ENCODE measurements at places on chromosomes 1 and 21.

- DNase-seq, result no peak
Observed at GRCh38 chr1:212152308-212152693, 116.8 kb downstream of the DTL start.

DNA sequence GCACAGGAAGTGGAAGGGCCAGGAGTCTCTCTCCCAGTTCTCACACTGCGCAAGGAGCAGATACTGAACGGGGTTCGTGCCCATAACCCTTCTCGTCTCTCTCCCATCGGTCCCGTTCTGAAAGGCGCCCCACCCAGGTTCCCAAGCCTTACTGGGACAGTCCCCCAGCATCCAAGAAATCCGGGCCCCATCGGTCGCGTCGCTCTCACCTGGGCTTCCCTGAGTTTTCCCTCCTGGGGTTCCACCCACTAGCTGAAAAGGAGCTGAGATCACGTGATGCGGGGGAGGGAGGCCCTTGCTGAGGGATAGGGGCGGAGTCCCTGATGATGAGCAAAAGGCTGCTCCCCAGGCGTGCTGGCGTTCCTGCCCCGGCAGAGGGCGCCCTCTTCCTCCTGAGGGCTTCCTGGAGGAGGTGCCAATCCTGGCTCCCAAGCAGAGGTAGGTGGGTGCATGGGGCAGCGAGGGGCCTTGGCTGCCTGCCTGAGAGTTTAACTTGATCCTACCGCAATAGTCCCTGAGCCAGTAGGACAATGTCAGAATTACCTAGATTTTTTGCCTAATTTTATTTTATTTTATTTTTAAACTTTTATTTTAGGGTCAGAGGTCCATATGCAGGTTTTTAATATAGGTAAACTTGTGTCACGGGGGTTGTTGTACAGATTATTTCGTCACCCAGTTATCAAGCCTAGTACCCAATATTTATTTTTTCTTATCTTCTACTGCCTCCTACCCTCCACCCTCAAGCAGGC lies at the start of gene SPOCD1:
SPOCD1 (minus strand) TSS at position 271 of the 749 bp plus-strand sequence. CDS start 689 bp downstream, outside the sequence.
- DNase-seq, result peak; percentile 83

- DNase-seq, result no peak
Observed at GRCh38 chr1:59680044-59680443, 134.7 kb upstream of the HOOK1 start.

DNA sequence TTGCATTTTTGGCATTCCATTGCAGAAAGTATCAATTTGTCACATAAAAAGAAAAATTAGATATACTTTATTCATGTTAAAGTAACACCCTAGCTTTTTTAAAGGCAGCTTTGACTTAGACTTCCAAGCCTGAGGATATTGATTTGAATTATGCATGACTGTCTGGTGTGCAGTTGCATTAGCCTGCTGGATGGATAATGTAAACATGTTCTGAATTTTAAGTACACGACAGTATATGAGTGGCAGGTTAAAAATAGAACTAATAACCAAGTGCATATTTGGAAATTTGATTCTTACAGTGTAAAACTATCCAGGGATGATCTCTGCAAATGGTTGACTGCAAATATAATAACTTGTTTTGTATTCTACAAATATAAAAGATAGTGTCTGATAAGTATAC lies 124.0 kb downstream of the SYT14 start:
- DNase-seq, result no peak

GRCh38 chr1:151246786-151247185 lies 7.7 kb upstream of the PSMD4 start:
- peak; percentile 10 for DNase-seq

GRCh38 chr1:12629985-12630760 lies 12.2 kb upstream of the DHRS3 start:
- DNase-seq, result no peak

DNA sequence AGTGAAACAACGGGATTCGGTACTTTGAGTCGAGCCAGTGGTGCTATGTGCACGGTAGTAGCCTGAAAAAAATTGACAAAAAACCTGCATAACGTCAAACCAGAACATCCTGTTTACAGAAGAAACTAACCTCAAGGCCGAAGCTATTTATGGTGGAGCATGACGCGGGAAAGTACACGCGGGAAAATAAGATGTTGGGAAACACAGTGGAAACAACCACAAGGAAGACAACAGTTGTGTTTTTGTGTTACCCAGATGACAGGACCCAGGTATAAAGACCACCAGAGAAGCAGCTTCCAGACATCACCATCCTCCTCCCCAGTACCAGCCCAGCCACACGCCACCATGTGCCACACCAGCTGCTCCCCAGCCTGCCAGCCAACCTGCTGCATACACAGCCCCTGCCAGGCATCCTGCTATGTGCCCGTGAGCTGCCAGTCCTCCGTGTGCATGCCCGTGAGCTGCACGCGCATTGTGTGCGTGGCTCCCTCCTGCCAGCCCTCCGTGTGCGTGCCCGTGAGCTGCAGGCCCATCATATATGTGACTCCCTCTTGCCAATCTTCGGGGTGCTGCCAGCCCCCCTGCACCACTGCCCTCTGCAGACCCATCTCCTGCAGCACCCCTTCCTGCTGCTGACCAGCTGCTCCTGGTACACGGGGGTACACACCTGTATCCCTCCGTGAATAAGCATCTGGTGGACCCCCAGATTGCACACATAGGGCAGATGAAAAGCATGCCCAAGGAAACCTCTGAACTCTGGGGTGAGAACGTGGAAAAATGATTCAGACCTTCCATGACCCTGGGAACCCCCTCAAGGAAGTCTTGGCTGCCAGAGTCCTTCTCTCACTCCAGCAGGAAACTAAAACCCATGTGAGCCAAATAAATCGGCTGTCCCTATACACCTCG lies at the start of gene KRTAP12-3:
KRTAP12-3 (plus strand) TSS at position 298 of the 906 bp plus-strand sequence; CDS start at position 346, 48 bp downstream.
- DNase-seq, result no peak

DNA sequence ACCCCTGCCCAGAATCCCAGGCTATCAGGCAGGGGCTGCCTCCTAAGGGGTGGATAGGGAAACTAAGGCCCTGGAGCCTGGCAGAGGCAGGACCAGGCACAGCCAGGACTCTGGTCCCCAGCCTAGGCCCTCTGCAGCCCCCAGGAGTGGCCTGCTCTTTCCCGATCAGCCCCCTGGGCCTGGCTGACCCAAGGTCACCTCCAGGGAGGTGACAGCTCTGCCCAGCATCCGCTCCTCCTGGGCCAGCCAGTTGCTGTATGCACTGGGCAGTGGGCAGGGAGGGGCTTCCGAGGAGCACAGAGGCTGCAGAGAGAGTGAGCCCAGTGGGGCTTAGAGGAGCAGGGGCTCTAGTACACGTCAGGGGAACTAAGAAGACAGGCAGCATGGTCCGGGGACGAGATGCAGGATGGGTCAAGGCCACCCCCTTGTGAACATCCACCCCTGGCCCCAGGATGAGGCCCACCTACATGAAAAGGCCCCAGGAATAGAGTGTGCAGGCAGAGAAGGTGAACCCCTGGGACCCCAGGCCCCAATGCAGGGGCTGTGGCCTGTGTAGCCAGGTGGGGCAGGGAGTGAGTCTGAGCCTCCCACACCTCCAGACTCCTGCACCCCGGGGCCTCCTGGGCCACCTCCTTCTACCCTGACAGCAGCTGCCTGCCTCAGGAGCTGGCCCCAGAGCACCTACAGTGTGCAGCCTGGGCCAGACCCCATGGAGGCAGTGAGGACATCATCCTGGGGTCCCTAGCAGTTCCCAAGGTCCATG lies 32.8 kb downstream of the WNT9A start:
- no peak for DNase-seq

- no peak for DNase-seq
Observed at GRCh38 chr1:47754221-47754620, 243.0 kb downstream of the TRABD2B start.

DNA sequence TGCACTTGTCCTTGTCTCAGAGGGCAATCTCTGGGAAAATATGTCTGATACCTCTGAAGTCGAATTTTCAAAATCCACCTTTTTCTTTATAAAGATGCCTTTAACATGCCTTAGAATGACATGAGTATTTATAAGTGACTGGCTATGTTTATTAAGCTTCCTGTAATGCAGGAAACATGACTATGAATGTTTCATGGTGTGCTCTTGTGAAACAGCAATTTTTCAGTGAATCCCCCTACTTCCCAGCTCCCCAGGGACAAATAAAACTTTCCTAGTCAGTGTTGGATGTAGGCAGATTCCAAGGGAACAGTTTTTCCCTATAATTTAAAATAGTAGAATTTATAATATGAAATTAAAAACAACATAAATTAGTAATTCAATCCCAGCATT lies 437.0 kb downstream of the LMO4 start:
- peak; percentile 16 for DNase-seq

GRCh38 chr1:156583821-156584622 lies 4.5 kb downstream of the TTC24 start:
- peak; percentile 80 for DNase-seq

DNA sequence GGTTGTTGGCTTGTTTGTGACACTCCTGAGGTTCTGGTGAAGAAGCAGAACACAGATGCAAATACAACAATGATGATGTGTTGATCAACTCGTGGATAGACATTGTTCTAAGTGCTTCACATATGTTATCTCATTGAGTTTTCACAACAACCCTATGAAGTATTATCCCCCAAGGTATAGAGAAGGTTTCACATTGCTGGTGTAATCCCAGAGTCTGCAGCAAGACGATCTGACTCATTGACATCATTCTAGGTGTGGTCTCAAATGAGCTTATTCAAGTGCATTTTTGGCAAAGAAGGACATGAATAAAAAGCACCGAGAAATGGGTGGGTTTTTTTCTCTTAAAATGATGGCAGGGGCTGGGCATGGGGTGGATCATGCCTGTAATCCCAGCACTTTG lies 64.1 kb upstream of the SCAF4 start:
- no peak for DNase-seq

- no peak for DNase-seq
Observed at GRCh38 chr21:33540711-33541104, 1.2 kb downstream of the GART start.

DNA sequence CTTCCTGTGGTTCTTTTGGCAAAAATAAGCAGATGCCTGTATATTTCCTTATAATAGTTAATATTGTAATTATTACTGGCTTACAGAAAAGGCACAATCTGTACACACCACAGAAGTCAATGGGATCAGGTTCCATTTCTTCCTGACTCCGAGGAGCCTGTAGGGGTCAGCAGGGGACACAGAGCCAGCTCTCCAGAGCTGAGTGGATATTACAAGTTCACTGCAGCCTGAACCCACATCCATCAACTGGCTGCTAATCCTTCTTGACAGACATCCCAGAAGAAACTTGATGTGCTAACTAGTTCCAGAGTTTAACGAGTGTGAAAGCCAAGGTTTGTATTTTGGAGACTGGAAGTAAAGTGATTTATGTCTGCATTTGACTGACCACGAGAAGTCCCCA lies 203.8 kb downstream of the LMX1A start:
- DNase-seq, result no peak

DNA sequence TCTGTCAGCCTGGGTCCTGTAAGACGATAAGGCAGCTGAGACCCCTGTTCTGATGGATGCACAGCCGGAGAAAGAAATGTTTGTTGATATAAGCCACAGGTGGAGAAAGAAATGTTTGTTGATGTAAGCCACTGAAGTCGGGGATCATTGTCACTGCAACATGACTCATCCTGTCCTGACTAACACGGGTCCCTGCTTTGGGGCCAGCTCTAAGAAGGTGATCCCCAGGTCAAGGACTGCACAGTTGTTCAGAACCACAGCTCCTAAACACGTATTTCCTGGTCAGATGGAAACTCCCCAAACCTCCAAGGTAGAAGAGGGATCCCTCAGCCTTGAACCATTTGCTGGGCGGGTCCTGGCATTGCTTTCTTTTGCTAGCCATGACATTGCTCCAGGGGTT lies 86.4 kb upstream of the IGSF21 start:
- no peak for DNase-seq

DNA sequence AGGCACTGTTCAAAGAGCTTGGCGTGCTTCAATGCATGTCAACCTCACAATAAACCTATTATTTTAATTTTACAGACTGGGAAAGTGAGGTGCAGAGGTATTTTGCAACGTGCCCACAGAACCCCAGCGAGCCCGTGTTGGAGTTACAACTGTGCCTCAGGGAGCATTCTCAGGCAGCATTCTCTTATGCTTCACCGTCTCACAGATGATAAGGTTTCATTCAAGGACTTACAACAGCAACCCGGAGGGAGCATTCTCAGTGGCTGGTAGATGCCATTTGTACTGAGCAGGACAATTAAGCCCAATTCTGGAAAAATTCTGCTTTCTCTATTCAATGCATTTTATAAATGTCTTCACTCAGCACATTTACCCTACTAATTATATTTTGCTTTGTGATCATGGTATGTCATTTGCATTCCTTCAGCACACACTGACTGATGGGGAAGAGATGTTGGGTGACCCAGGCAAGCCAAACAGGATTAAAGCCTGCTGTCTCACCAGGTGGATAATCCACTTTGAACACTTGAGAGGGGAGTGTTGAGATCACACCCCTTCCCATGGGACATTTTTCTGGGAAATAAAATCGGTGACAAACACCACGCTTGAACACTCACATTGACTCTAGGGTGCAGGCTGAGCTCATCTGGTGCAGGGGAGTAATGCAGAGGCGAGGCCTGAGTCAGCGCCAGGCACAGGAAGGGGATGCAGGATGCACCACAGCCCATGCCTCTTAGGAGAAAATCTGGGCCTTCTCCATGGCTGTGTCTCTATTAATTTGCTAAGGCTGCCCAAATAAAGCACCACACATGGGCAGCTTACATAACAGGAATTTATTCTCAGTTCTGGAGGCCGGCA lies 113.9 kb downstream of the CLIC6 start:
- no peak for DNase-seq

DNA sequence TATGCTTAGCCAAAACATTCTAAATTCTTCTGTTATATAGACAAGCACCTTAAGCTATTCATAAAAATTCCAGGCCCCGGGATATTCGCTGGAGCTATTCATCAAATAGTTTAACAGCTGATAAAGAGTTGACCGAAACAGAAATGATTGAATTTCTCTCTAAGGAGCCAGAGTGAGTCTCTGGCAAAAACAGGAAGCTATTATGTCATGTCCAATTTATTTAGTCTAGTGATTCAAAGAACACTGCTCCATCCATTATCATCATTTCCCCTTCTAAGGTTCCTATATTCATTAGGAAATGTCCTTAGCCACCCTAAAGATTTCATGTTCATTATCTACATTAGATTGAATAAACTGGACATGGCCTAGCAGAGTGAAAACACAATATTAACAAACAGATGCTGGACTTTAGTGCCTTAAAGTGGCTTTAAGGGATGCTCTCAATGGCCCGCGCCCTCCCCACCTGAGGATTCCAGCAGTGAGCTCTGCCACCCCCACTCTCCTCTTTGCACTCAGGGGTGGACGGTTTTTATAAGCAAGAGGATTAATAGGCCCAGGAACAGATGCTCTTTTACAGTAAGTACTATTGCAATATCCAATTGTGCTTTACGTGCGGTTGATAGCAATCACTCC lies 122.1 kb upstream of the RGS1 start:
- DNase-seq, result peak; percentile 19

DNA sequence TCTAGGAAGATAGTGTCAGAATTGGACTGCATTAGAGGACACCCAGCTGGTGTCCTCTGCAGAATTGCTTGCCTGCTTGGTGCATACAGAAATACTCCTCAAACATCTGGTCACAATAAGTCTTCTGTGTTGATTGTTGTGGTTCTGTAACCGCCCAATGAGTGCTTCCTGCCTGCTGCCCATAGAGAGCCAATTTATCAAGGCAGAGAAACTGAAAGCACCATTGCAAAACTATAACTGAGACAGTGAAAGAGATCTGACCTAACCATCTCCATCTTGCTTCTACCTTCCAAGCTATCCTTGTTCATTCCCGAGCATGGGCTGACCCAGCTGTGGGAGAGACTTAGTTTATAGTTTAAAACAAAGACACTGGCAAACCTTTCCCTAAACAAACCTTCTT lies 462.4 kb upstream of the RGS18 start:
- DNase-seq, result no peak

- no peak for DNase-seq
Observed at GRCh38 chr1:43101061-43101460, 71.0 kb downstream of the EBNA1BP2 start.

GRCh38 chr1:215600258-215600792 lies 33.2 kb downstream of the KCTD3 start:
- DNase-seq, result no peak

Data from inflammatory macrophage treated with lipopolysaccharide for 4 hours (primary cell).